SW 1271 (cell line): ENCODE measurements at places on chromosomes 7 and 10.

- no peak for DNase-seq
These were observed 31.6 kb downstream of the PPIF start for GRCh38 chr10:79378647-79379511.

DNA sequence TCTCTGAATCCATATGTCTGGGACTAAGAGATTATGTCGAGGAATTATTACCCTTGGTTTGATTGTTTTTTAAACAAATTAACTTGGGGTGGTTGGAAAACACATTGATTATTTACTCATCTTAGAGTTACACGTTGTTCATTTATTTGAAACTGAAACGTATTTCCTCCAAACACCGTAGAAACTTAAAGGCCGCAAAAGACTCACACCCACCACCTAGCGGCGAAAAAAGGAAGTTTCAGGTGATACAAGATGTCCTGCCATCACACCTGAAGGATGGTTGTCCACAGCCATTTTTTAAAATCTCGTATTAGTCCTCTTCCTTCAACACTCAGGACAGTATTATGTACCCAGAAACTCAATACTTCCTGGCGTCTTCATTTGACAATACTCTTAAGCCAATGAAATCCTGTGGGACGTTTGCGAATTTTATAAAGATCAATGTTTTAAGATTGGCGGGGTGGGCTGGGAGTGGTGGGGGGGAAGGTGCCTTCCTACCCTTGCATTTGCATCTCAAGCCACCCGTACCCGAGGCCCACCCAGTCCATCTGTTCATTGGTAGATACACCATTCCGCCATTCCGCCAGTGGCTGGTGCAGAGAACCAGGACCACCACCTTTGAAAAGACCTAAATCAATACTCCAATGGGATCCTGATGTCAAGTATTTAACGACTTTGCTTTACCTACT is 1.4 kb upstream of the LCOR start:
- peak; percentile 30 for DNase-seq

GRCh38 chr10:44968091-44968490 is 8.5 kb downstream of the RASSF4 start:
- DNase-seq, result no peak

DNA sequence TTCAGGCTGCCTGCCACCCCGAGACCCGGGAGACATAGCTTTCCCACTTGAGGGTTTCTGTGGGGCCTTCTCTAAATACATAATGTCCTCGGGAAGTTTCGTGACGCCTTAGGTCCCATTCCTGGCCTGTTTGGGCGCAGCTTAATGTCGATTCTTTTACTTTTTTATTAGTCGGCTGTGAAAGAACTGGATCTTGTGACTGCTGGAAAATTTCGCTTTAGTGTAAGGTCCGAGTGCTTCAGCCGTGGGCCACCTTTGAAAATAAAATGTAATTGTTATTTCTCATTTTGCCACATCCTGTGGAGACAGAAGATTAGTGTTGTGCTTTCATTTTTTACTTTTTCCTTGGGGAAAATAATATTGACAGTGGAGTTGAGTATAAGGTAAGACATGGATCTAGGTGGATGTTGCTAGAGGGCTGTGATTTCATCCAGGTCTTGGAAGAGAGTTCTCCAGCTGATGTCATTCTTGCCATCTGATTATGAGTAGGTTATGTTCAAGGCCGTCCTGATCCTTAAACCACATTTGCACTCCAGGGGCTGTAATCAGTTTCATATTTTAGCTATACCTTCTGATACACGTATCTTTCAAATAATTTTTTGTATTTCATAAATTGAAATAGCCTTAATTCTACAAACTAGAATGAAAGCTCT is 830 bp downstream of the RAB18 start:
- no peak for DNase-seq

DNA sequence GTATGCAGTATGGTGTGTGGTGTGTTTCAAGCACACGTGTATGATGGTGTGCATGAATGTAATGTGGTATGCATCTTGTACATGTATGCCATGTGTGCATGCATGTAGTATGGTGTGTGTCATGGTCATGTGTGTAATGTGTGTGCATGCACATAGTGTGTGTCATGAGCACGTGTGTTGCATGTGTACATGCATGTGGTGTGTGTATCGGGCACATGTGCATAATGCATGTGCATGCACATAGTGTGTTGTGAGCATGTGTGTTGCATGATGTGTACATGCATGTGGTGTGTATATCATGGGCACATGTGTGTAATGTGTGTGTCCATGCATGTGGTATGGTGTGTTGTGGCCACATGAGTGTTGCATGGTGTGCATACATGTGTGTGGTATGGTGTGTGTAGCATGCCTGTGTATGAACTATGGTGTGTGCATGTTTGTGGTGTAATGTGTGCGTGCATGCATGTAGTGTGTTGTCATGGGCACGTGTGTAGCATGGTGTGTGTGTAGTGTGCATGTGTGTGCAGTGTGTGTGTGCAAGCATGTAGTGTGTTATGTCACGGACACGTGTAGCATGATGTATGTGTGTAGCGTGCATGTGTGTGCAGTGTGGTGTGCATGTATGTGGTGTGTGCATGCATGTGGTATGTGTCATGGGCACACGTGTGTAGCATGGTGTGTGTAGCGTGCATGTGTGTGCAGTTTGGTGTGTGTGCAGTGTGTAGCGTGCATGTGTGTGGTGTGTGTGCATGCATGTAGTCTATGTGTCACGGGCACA is 17.6 kb downstream of the KNDC1 start:
- DNase-seq, result no peak

GRCh38 chr10:125722811-125723210 is 3.3 kb downstream of the EDRF1 start:
- no peak for DNase-seq

DNA sequence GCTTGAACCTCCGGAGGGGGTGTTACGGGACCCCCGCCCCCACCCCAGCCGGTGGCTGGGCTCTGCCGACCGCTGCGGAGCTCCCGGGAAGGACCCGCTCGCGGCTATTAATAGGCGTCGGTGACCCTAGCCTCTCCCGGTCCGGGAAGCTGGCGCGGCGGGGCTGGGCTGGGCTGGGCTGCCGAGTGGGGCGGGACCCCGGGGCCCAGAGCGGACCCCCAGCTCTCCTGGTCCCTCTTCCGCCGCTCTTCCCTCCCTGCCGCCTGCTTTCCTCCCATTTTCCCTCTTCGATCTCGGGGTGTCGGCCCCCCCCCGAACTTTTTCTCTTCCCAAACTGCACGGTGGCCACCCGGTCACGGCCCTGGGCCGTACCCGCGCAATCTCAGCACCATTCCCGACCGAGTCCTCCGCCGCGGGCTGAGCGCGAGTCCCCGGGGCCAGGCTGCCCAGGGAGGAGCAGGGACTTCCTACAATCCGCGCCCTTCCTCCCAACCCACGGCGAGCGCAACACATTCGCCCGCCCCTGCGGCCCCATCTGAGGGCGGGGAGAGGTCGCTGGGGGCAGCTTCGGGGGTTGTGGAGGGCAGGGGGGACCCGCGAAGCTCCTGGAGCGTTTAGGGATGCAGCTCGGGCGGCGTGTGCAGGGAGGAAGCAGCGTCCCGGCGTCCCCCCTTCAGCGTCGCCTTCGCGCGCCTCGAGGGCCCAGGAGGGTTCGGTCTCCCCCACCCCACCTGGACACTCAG is 3.1 kb upstream of the ELFN1 start:
- DNase-seq, result no peak

DNA sequence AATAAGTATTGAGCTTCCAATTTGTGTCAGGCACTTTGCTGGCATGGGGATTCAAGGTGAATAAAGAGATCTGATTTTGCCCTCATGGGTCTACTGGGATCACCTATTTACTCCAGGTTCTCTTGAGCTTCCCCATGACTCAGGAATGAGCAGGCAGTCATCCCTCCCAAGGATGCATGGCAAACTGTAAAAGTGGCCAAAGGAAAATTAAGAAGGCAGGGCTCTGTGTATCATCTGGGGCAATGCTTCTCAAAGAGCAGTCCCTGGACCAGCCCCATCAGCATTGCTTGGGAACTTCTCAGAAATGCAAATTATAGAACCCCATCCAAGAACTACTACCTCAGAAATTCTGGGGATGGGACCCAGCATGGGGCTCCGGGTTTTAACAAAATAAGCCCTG is 48.7 kb downstream of the WDFY4 start:
- DNase-seq, result no peak

DNA sequence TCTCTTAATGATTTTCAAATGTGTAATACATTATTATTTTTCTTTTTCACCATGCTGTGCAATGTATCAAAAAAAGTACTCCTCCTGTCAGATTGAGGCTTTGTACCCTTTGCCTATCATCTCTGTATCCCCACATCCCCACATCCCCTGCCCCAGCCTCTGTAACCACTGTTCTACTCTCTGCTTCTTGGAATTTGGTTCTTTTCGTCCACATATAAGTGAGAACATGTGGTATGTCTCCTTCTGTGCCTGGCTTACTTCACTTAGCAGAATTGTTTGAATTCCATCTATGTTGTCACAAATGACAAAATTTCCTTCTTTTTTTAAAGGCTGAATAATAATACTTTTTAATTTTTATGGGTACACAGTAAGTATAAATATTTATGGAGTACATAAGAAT is 13.8 kb downstream of the TAF3 start:
- no peak for DNase-seq

DNA sequence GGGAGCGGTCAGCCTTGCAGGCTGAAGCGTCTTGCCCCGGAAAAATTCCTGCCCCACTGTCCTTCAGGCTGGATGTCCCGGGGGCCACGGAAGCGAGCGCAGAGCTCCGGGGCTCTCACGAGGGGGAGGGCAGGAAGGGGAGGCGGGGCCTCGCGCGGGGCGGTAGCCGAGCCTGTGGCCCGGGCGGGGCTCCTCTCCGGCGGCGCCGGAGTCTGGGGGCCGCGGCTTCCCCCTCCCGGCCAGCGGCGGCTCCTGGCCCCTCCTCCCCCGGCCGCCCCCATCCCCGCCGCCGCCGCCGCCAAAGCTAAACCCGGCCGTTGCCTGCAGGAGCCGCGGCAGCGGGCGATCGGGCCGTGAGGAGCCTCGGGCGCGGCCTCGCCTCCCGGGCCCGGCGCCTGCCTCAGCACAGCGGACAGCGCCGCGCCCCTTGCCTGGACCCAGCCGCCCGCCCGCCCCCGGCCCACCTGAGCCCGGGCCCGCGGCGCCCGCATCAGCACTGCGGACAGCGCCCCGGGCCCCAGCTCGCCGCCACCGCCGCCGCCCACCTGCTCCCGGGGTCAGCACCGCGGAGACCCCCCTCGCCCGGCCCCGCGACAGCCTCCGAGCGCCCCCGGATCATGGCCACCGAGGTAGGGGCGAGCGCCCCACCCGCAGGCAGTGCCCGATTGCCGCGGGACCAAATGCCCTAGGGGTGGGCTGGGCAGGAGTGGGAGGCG is at the start of gene GOLGA7B:
GOLGA7B (plus strand) TSS at position 157 of the 716 bp plus-strand sequence; CDS start at position 618, 461 bp downstream.
- DNase-seq, result no peak

DNA sequence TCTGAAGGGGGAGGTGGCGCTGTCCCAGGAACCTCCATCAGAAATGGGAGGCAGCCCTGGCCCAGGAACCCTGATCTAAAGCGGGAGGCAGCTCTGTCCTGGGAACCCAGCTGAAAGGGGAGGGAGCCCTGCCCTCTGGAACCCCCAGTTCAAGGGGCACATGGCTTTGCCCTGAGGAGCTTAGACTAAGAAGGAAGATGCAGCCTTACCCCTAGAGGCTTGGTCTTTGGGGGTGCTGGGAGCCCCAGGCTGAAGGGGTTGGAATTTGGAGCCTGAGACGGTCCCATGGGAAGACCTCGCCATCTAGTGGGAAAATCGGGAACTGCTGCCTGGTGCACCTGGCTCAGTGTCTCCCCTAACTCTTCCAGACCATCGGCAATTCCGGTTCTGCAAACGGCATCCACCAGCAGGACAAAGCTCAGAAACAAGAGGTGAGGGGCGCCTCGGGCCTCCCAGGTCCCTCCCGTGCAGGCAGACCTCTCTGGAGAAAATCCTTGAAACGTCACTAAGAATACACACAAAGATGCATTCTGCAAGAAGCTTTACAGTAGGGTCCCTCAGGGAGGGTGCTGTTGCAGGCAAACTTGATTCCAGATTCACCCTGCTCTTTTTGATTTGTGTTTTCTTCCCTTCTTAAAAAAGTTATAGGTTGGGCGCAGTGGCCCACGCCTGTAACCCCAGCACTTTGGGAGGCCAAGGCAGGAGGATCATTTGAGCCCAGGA is 52.4 kb upstream of the GTF2IRD1 start:
- DNase-seq, result peak; percentile 19

DNA sequence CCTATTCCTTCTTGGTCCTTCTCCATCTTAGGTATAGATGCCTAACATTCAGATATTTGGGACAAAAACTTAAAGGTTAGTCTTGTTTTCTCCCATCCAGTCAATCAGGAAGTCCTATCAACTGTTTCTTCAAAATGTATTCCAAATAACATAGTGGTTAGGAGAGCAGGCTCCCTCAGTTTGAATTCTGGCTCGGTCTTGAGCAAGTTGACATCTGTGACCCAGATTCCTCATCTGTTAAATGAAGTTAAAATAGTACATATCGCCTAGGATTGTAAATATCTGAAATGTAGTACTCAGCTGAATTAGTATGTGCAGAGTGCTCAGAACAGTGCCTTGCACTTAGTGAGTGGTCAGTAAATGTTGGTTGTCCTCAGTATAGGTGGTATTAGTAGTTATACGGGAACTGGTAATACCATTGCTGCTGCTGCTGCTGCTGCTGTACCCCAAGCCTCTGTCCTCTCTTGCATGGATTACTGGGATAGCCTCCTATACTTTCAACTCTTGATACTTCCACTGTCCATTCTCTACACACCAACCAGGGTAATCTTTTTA is 58.6 kb downstream of the RALA start:
- DNase-seq, result no peak

DNA sequence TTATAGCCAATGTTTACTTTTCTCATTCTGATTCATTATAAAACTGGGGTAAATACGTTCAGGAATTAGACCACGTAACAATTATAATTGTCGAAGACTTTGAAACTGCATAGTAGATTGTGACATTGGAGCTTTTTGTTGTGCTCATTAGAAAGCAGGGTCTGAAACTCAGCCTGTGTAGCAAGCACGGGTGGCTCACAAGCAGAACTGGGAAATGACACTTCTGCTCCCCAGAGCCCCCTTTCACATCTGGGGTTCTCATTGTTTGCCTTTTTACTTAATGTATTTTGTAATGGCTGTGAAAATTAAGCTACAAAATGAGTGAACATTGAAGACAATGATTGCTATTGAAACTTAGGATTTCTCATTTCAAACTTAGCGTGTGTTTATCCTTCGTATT is 72.9 kb downstream of the CDHR3 start:
- DNase-seq, result no peak

- DNase-seq, result no peak
These were observed 2.1 kb upstream of the SSC4D start for GRCh38 chr7:76411626-76412025.

GRCh38 chr7:92830027-92830426 is 6.3 kb downstream of the CDK6 start:
- no peak for DNase-seq

DNA sequence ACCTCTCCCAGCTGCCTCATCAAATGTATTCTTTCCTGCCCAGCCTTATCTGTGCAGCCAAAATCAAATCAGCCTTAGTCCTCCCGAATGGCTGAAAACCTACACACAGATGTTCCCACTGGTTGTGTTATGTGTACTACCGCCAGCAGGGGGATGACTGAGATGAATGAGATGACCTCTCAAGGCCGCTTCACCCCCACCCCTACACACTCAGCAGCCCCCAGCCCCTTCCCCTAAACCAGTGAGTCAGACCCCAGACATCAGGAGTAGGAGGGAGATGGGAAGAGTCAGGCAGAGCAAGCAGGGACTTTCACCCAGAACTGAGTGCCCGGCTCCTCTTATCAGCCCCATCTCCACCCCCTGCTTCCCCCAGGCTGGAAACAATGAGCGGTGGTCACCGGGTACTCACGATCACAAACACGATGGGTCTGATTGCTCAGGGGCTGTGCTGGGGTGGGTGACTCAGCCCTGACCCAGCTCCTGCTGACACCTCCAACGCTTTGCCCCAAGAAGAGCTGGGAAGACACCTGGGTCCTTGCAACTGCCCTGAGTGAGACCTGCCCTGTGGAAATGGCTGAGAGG is 6.5 kb upstream of the C10orf105 start:
- DNase-seq, result no peak
